Omental fat pad (tissue), 4 donors: ENCODE measurements at places on chromosomes 3 and 15. TPM values are rescaled to one million over a fixed set of nuclear protein-coding genes. Genes with fewer than 3 reads are reported as not detected.

GRCh38 chr15:31828594-31828993 lies 201.7 kb upstream of the CHRNA7 start:
- no peak for DNase-seq

- DNase-seq = no peak
Measured at GRCh38 chr3:34183611-34184340, 385.3 kb downstream of the PDCD6IP start.

DNA sequence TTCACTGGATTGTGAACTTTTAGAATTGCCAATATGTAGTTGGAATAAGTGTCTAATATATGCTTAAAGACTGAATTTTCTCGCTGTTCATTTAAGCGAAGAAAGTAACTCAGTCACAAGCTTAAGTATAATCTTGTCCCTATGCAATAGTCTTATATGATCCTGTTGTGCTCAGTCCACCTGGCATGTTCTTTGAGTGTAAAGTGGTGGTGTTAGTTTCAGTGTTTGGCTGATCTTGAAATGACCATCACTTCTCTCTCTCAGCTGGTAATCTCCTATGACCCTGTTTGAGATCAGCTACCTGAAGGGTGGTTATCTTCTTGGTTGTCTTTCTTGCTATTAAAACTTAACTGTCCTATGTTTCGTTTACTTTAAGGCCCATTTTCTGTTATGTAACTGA lies 197.5 kb downstream of the PTPRG start:
- no peak for DNase-seq

The CD80 gene
- total RNA-seq = 0.93 TPM

The NR2E3 gene
- total RNA-seq = 0.56 TPM

The SPINT1 gene
- total RNA-seq = 0.95 TPM

- DNase-seq = no peak
Measured at GRCh38 chr3:45212095-45212468, 14.0 kb downstream of the TMEM158 start.

DNA sequence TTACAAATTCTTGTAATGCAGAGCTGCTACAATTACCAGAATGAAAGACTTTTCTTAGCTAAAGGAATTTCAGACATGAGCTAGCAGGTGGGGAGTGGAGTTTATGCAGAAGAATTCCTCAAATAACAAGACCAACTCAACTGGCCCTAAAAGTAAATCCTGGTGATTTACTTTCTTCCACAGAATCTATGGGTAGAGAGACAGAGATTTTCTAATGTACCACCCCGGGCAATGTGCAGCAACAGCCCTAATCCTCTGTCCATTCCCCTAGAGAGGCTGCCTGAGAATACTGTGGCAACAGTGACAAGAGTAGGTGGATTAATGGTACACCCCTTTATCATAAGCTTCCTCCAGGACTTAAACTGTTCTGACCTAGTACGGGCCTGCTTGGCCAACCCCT lies 55.2 kb downstream of the AQR start:
- no peak for DNase-seq

DNA sequence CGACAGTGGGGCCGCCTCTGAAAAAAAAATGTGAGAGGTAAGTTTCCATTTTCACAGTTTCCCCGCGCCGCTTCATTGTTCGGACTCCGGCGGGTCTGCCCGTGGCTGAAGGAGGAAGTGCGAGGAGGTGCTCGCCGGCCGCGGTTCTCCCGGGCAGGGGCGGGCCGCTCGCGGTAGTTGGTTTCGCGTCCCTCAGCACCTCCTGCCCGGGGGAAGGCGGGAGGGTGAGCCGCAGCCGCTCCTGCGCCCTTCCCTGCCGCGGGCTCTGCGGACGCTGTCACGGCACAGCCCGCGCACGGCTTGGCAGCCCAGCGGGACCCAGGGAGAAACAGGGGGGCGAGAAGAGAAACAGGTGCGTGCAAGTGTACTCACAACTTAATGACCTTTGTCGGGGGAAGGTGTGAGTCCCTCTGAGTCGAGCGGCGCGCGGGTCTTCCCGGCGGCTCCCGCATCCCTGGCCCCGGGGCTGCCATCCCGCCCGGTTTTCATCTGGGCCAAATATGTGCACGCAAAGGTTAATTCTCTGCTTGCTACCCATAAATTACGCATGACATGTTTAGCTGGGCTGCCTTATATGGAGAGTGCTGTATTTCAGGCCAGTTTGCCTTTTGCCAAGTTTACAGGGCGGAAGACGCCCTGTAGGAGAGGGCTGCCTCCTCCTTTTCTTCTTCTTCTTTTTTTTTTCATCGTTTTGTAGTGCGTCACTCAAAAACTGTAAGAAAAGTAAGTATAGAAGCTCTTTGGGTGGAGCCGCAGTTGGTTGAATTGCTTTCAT lies 514 bp downstream of the MBNL1 start:
- DNase-seq = no peak

The GUCA1C gene
- not detected for total RNA-seq

DNA sequence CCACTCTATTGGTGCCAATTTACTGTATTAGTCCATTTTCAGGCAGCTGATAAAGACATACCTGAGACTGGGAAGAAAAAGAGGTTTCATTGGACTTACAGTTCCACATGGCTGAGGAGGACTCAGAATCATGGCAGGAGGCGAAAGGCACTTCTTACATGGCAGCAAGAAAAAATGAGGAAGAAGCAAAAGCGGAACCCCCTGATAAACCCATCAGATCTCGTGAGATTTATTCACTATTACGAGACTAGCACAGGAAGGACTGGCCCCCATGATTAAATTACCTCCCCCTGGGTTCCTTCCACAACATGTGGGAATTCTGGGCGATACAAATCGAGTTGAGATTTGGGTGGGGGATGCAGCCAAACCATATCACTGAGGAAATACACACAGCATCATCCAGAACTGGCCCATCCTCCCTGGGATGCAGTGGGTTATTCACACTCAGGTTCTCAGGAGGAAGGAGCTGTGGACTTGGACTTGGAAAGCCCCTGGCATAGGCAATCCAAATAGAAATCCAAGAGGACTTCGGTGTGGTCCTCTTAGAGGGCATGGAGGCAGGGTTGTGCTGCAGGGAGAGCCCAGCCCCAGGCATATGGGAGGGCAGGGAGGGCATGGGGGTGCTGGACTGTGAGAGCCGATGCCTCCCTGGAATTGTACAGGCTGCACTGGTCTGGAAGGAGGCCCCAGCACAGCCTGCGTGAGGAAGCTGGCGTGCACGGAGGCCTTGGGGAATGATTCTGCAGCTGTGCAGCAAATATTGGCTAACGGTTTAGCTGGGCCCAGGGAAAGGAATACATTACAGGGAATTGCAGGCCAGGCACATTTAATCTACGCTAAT lies 62.9 kb downstream of the EFCAB12 start:
- no peak for DNase-seq

DNA sequence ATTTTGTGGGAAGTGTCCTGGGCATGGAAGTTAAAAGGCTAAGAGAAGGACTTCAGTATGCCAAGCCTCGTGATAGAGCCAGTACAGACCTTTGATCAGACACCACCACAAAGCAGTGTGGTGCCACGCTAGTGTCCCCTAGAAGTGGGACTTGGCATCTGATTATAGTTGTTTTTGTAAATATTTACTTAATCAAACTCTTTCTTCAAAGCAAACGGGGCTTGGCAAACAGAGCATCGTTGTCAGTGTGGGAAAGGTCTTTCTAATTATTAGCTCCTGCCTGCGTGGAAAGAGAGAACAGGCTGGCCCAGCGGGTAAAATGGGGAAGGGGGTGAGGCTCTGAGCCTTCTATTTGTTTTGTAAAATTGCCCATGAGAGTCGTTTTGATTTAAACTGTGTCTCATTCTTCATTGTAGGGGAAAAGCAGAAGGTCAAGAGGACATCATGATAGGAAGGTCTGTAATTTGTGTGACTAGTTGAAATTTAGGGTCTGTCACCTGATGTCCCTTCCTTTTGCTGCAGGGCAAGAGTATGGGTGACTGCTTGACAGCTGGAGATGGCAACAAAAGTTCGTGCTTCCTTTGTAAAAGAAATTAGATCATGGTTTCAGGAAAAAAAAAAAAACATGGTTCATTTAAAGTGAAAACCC lies 105.0 kb downstream of the IQCH start:
- DNase-seq = no peak

The QTRT2 gene
- 11.4 TPM for total RNA-seq

The UBAP1L gene
- total RNA-seq = 4.5 TPM

- DNase-seq = no peak
Measured at GRCh38 chr15:78004919-78005634, 72.4 kb downstream of the TBC1D2B start.

- DNase-seq = no peak
Measured at GRCh38 chr15:50556642-50557371, 10.3 kb upstream of the USP50 start.

The PLOD2 gene
- total RNA-seq = 180 TPM

The MTFMT gene
- total RNA-seq = 24.1 TPM

The SLC22A13 gene
- 0.95 TPM for total RNA-seq

- DNase-seq = no peak
Measured at GRCh38 chr3:138801792-138802191, 32.9 kb downstream of the PIK3CB start.

DNA sequence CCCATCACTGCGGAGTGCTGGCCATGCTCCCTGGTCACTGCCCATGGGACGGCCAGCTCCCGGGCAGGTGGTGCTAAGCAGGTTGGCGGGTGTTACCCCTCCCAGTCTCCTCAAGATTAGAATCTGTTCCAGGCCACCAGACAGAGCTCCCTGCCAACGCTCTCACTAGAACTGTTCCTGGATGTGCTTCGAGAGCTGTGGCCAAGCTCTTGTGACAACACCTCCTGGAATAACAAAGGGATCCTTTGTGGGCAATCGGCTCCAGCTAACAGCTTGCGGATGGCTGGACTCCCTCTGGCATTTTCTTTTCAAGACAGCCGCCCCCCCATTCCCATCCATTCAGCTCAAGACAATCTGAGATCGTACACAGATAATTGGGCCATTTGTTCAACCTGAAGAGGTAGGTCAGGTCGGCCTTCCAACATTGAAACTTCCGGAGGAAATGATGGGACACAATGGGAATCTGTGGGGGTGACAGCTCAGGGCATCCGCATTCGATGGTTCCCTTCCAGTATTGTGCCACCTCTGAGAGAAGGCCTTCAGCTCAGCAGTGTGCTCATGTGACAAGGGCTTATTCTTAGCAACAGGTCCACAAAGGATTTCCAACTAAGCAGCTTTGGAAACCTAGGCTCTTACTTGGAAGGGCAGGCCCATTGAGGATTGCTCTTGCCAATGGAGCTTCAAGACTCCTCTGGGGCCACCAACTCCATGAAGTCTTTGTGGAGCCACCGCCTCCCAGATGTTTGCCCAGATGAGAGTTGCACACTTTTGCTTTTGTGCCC lies 11.6 kb upstream of the EPHB3 start:
- no peak for DNase-seq

DNA sequence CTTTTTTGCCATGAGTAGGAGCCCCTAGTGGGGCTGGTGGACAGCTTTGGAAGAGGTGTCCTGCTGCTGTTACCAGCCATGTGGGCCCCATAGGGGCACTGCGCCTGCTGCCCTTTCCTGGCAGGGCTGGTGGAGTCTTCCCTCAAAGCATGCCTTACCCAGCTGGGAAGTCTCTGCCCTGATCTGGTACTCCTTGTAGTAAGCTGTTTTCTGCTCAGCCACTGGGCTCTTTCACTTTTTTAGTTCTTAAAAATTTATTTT lies 26.2 kb downstream of the HMCES start:
- DNase-seq = no peak

DNA sequence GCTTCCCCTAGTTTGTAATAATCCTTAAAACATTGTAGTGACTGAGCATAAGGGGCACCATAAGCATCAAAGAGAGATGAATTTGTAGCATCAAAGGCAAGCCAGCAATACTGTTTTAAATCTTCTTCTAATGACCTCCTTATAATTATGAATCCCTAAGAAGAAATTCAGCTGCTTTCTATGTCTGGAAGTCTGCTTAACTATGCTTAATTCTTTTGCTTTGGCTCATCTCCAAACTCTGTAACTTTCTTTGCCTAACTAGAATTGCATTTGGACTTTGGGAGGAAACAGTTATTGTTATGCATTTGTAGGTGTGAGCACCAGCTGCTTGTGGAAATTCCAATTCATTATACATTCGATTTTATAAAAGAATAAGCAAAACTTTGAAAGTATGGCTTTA lies 117.7 kb upstream of the SPATA16 start:
- DNase-seq = no peak

The KNSTRN gene
- total RNA-seq = 15.9 TPM

DNA sequence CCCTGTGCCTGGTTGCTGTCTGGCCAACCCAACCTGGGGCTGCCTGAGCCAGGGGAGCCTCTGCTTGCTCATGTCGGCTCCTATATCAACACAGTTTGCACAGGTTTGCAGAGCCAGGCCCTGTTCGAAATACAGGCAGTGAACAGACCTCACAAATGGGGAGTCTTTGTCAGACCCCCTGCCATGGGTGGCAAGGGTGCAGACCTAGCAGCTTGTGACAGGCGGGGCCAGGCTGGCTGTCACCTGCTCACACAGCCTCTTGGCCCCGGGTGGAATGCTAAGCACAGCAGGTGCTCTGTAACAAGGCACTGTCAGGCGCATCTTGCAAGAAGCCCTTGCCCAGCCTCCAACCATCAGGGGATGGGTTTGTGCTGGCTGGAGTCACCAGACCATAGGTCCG lies 47.3 kb downstream of the BDH1 start:
- DNase-seq = no peak

The TMEM42 gene
- total RNA-seq = 22.1 TPM
